Right hindlimb (tissue), 1 donor: ENCODE measurements at places on chromosomes 1 and 21.

DNA sequence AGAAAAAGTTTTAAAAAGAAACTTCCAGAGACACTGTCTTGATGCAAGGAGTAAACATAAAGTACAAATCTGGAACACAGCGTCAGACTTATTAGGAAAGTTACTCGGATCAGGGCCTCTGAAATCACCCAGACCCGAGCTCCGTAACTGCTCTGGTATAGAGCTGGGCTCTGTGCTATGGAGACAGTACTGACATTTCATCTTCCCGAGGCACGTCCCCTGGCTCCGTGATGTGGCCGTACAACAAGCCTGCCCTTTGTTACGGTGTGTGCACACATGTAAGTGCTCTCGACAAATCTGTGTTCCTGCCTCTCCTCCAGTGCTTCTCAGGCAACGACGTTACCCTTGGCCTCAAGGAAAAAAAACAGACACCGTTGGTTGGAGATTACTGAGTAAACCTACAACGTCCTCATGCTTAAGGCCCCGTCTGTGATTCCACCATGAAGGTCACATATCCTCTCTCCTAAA, 107.0 kb upstream of the IRF2BP2 start:
- DNase-seq: no peak

DNA sequence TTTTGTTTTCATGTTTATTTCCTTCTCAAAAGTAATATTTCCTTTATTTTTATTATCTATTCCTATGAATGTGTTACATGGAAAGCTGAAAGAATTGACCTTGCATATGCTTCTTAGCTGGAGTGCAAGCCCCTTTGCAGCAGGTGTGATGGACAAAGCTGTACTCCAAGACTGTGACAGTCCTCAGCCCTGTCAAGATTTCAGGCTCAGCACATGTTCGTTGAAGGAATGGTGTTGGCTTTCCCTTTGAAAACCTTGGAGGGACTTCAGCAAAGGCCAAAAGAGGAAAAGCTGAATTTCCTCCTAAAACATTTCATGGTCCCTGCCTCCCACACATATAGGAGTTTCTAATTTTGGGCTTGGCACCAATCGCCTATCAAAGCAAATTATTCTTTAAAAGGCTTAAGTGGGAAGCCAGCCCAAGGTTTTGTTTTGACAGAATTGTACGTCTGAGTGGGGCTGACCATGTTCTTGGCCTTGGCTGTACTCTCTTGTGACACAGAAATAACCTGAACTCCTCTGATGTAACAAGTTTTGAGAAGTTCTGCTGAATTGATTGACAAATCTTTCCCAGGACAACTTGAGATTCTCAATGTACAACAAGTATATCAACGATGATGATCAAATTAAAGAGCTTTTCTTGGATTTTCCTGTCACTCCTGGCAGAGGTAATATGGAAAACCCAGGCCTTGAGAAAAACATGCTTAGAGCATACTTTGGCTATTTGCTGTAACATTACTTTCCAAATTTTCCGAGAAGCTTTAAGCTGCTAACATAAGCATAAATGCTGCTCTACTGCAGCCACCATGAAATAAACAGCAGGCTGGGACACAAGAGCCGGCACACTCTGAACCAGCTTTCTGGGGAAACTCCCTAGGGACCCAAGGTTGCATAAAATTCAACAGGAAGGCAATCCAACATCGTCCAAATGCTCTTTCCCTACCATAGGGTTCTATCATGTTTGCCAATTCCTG, 135.7 kb upstream of the ZNF648 start:
- peak; percentile 42 for DNase-seq

DNA sequence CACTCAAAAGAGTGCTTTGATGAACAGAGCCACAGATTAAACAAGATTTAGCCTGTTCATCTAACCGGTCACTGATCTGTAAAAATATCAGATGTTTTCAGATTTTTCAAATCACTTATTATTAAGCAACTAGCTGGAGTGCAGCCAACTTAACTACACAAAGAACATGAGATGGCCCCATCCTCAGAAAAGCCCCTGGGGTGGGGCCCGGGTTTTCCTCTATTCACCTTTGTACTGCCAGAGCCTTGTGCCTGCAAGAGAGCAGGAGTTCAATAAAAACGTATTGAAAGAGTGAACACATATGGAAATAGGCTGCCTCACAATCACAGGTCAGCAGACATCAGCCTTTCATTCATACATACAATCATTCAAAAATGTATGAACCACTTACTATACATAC, 516.1 kb downstream of the OMA1 start:
- no peak for DNase-seq

DNA sequence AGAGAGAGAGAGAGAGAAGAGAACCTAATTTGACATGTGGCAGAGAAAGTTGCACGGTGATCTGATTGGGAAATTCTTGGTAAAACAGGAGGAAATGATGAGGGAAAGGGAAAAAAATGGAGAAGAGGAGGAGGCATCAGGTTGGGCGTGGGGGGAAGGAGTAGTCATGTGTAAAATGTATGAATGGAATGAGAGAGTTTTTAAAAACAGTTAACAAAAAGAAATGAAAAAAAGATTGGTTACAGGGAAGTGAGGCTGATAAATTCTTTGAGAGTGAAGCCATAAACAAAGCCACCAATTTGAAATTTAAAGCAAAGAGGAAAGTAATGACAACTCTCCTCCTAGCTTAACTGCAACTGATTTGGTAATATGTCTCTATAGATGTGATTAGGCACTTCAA, 409.2 kb downstream of the USH2A start:
- no peak for DNase-seq

- DNase-seq: no peak
Observed at GRCh38 chr21:34942911-34943310, 106.2 kb downstream of the RUNX1 start.

- no peak for DNase-seq
Observed at GRCh38 chr1:48036710-48037355, 39.6 kb upstream of the TRABD2B start.

GRCh38 chr1:20787840-20788795, 1.0 kb upstream of the HP1BP3 start:
- DNase-seq: peak; percentile 33

GRCh38 chr1:160284220-160284781, 632 bp downstream of the PEX19 start:
- peak; percentile 29 for DNase-seq

DNA sequence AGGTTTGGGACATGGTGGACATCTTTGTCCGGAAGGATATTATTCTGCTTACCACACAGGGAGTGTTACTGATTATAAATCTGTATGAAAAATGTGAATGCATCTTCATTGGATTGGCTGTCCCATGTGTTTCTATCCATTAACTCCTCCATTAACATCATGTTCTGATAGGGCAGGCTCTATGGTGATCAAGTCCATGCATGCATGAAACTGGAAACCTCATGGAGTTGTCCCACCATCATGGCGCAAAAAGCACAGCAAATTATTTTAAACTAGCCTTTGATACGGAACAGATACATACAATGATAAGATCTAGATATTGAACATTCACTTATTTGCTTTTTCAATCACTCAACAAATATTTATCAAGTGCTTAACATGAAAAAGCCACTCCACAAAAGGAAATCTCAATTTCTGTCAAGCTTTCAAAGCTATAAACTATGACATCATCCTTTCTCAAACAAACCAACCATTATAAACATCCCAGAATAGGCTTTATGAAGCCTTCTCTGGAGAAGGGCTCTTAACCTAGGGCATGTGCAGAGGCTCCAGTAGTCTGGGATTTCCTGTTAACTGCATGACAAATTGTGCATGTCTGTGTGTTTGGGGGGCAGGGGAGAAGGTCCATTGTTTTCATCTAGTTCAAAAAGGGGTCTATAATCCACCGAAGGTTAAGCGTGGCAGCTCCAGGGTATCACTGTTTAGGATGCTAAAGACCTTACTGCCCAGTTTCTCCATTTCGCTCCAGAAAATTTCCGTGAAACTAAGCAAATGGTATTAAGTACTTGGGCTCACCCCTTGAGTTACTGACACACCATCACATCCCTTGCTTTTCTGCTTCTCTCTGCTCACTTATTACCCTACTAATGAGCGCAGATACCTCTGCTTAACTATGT, 46.1 kb downstream of the ADAMTS1 start:
- no peak for DNase-seq

DNA sequence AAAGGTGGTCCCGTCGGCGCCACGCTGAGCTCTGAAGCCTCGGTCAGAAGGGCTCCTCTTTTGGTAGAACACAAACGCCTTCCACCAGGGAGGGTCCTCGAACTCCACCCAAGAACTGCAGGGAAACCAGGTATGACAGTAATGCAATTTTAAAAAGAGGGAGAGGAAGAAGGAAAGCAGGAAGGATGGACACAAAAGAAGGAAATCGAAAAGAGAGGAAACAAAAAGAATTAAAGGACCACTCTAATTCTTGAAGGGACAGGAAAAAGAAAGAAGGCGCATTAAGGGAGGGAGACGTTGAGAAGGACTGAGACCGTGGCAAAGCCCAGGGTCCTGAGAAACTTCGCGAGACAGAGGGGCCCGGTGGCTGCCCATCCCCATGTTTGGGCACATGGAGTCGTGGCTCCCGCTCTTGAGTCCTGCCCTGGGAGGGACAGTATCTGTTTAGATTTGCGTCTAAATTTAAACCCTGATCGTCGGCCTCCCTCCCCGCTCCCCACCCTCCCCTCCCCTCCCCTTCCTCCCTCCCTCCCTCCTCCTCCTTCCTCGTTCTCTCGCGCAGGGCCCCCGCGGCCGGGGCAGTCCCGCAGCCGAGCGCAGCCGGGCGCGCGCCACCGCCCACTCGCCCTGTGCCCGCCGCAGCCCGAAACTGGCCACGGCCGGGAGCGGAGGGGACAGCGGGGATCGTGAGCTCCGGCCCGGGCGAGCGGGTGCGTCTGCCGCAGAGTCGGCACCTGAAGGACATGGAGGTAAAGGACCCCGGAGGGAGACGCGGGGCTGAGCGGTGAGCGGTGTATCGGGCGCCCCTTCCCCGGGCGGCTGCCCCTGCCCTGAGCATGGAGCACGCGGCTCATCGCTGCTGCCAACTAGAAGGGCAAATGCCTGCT, at the start of gene RCSD1:
Gene RCSD1 (plus strand): TSS at position 552 of the 887 bp plus-strand sequence. CDS start 192 bp downstream, at position 744.
- DNase-seq: peak; percentile 58

GRCh38 chr21:44267655-44268142, 6.0 kb upstream of the DNMT3L start:
- no peak for DNase-seq

- no peak for DNase-seq
Observed at GRCh38 chr1:71083271-71083670, 2.4 kb upstream of the ZRANB2 start.

GRCh38 chr1:204904228-204904810, 33.7 kb downstream of the NFASC start:
- no peak for DNase-seq

GRCh38 chr1:229832695-229833094, 206.6 kb downstream of the URB2 start:
- DNase-seq: no peak

DNA sequence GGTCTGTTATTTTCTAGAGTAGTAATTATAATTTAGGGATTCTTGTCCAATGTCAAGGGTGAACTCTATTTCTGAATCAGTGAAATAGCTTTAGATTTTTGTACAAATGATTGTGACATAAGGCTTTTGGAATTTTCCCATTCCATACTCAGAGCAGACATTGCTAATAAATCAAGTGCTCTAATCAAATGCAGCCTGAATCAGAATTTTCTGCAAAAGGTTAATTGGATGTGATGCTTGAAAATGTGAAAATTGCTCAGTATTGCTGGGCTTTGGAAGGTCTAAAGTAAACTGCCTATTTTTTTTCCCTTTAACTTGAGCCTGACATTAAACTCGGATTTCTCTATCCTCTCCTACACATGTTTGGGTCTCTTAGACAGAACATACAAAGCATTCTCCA, 23.2 kb downstream of the SGIP1 start:
- no peak for DNase-seq

GRCh38 chr21:38531591-38531990, 33.3 kb upstream of the ERG start:
- DNase-seq: peak; percentile 74

- DNase-seq: no peak
Observed at GRCh38 chr1:204645251-204645650, 40.3 kb downstream of the LRRN2 start.

DNA sequence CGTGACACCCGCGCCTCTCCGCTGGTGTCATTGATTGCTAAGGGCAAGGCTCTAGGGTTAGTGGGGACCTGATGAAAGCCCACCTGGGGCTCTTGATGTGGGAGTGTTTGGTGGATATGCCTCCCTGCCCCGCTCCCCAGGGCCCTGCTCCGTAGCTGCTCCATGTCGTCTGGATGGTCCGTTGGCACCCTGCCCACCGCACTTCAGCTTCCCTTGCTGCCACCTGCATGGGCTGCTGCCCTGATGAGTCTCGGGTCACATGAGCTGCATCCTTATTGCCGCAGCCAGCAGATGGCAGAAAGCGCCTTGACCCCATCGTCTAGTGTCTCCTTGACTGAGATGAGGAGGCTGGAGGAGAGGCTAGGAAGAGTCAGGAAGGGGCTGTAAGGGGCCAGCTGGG, 439.4 kb downstream of the CAMTA1 start:
- no peak for DNase-seq

GRCh38 chr1:25216123-25216522, 16.2 kb downstream of the SYF2 start:
- DNase-seq: no peak

DNA sequence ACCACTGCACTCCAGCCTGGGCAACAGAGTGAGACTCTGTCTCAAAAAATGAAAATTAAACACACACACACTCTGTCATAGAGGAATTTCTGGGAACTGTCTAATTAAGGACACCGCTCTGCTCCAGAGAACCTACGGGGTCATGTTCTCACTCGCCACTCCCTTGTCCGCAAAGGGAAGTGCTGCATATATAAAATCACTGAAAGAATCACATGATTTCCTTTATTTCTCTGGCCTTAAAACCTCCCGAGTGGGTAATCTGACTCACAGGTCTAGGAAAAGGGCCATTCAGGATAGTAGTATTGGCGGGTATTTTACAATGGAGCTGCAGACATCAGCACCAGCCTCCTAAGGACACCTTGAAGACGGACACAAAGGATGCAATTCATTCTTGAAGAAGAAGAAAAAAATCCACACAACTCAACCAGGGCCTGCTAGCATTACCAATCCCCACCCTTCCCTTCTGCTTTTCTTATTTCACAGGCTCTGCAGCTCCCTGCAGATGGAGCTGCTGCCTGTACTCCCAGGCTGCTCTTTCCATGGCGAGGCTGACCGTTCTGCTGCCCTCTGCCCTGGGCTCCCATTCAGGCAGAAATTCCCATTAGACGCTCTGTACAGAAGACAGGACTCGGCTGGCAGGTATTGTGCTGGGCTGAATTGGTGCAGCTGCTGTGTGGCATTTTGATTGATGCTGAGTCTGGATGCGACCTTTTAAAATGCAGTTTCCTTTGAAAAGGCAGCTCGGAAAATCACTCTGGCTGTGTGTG, 53.3 kb upstream of the FAM89A start:
- DNase-seq: peak; percentile 32

DNA sequence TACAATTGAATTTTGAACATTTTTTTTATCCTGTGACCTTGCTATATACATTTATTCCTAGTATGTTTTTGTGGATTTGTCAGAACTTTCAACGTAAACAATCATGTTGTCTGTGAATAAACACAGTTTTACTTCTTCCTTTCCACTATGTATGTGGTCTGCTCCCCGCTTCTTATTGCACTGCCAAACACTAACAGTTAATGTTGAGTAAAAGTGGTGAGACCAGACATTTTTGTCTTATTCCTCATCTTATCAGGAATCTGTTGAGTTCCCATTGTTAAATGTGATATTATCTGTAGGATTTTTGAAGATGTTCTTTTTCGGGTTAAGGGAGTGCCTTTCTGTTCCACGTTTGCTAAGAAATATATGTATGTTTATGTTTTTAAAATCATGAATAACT, 45.9 kb downstream of the CAMSAP2 start:
- DNase-seq: no peak

GRCh38 chr1:174491606-174492005, 43.8 kb downstream of the GPR52 start:
- DNase-seq: no peak
